BJ (cell line): ENCODE measurements at places on chromosomes 2 and 18.

DNA sequence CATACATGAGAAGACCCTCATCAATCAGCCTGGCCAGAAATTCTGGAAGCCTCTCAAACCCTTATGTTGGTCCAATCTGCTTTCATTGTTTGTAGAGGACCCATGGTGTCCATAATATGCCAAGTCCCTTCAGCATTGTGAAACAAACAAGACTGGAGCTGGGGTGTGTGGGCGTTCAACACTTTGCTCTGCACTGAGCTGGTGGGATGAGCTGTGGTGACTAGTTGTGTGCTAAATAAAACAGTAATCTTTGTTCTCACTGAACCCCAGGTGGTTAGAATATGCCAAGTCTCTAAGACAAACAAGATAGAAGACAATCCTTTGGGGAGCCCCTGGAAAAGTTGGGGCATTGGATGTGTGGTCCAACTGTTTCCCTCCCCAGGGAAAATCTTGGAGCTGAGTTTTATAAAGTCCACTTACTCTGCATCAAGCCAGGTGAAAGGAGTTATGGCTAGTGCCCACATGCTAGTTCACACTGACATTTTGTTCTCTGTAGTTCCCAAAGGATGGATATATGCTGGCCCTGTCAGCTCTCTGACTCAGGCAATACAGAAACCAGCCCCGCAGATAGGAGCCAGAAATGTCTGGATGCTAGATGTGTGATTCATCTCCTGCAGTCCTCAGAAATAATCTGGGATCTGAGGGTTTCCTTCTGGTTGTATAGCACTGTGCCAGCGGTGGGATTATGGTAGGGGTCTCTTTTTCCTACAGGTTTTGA, 260.2 kb downstream of the TMX3 start:
- DNase-seq, result no peak

DNA sequence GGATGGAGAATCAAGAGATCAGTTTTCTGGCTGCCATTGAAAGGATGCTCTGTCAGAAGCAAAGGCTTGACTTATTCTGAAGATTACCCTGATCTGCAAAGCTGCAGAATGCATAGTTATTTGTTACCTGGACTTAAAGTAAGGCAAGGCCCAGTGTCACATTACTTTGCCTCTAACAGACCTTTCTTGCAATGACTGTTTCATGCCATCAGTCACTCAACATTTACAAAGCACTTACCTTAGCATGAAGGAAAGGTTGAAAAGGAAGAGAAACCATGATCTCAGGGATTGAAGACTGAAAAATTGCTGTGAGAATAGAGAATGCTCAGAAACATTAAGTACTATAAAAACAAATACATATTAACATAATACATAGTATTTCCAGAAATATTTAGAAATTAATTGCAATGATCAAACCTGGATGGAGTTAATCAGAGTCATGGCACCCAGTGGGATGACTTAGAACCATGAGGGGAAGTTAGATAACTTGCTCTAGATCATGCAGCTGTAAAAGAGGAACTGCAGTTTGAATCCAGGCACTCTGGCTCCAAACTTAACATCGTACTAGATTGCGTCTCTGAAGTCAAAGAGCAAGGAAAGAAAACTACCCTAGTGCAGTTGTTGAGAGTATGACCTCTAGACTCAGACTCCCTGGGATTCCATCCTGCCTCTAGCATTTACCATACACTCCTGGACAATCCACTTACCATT, 26.5 kb upstream of the FAM117B start:
- no peak for DNase-seq

GRCh38 chr2:43071599-43072550, 154.5 kb downstream of the ZFP36L2 start:
- DNase-seq, result no peak

DNA sequence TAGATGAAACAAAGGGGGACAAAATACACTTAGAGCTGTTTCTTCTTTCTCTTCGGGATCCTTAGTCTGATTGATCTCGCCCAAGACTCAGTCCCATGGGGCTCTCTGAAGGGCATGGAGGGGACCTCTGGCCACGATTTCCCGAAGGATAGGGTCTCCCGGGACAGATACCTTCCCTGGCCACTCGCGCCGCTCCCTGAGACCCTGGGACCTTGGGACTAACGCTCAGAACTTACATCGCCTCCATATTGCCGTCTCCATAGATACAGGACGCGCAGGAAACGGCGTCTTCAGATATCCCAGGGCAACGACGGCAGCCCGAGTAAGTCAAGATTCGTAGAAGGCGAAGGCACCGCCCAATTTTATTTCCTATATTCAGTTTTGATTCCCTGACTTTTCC, at the start of gene CFAP65:
Gene CFAP65, minus strand, starts transcription at position 265 of the 400 bp plus-strand sequence. CDS start 2,468 bp downstream, outside the sequence.
- DNase-seq, result no peak

- no peak for DNase-seq
Measured at GRCh38 chr2:239752951-239753350, 272.2 kb downstream of the NDUFA10 start.

DNA sequence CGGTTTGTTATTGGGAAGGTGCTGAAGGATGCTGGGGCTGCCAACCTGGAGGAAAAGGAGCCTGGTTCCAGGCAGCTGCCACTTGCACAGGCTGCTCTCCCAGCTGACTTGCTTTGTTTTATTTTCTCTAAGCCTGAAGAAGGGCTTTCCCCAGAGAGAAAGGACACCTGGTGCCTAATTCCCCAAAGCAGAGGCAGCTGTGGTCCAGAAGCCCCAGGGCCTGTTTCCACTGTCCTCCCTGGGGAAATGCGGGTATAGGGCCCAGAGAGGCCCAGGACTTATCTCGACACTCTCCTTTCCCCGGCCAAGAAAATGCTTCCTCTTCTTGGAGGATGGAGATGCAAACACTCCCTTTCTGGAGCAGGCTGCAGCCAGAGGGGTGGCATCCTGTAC, 30.1 kb downstream of the INO80C start:
- no peak for DNase-seq

DNA sequence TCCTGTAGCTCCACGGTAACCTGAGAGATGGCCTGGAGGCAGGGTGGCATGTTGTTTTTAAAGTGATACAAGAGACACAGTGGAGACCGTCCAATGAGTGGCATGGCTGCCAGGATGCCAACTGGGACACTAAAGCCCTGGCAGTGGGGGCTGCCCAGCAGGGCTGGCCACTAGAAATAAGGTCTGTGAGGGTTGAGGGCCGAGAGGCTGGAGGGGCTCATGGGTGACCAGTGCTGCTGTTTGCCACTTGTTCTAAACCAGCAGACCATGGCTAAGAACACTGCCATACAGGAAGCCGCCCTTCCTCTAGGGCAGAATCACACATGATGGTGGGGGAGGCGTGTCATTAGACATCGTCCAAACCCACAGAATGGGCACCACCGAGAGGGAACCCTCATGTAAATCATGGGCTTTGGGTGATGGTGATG, 71.9 kb downstream of the ALPK2 start:
- no peak for DNase-seq

DNA sequence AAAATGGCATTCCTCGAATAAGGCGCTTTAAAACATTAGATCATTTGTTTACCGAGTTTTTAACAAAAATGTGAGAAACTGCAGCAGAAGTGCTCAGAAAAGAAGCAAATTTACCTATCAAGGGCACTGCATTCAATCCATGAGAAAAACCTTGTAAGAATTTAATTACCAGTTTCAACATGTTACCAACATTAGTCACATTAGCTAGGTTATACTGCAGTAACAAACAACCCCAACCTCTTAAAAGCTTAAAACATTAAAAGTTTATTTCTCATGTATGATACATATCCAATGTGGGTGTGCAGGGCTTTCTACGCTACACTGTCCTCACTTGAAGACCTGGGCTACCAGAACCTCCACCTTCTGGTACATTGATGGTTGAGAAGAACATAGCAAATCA, 68.1 kb upstream of the CCBE1 start:
- DNase-seq, result no peak

DNA sequence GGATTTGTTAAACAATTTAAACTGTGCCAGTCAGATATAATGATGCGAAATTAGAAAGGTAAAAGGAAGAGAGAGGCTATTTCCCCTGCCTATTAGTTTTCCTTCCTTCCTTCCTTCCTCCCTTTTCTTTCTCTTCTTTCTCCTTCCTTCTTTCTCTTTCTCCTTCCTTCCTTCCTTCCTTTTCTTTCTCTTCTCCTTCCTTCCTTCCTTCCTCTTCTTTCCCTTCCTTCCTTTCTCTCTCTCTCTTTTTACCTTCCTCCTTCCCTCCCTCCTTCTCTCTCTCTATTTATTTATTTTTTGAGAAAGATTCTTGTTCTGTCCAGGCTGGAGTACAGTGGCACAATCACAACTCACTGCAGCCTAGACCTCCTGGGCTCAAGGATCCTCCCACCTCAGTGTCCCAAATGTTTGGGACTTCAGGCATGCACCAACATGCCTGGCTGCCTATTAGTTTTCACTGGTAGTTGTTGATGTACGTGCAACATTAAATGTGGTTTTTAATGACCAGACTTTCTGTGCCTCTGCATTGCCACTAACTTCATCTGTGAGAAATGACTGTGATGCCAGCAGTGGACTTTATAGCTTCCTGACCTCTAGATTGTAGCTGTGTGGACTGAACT, 48.7 kb upstream of the NFE2L2 start:
- no peak for DNase-seq

DNA sequence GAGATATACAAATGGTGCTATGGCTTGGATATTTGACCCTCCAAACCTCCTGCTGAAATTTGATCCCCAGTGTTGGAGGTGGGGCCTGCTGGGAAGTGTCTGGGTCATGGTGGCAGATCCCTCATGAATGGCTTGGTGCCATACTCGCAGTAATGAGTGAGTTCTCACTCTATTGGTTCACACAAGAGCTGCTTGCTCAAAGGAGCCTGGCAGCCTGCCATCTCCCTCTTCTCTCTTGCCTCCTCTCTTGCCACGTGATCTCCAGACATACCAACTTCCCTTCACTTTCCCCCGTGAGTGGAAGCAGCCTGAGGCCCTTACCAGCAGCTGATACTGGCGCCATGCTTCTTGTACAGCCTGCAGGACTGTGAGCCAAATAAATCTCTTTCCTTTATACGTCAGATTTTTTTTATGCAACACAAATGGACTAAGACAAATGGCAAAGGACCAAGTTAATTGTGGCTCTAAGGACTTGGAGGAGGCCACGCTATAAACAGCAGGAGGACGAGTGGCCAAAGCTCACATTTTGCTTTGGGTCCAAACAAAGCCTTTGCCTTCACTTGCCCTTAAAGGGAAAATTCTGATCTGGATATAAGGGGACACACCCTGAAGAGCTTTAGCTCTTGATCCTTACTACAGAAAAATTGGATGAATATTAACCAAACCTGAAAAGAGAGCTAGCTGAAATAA, 214.7 kb downstream of the SS18 start:
- DNase-seq, result no peak

DNA sequence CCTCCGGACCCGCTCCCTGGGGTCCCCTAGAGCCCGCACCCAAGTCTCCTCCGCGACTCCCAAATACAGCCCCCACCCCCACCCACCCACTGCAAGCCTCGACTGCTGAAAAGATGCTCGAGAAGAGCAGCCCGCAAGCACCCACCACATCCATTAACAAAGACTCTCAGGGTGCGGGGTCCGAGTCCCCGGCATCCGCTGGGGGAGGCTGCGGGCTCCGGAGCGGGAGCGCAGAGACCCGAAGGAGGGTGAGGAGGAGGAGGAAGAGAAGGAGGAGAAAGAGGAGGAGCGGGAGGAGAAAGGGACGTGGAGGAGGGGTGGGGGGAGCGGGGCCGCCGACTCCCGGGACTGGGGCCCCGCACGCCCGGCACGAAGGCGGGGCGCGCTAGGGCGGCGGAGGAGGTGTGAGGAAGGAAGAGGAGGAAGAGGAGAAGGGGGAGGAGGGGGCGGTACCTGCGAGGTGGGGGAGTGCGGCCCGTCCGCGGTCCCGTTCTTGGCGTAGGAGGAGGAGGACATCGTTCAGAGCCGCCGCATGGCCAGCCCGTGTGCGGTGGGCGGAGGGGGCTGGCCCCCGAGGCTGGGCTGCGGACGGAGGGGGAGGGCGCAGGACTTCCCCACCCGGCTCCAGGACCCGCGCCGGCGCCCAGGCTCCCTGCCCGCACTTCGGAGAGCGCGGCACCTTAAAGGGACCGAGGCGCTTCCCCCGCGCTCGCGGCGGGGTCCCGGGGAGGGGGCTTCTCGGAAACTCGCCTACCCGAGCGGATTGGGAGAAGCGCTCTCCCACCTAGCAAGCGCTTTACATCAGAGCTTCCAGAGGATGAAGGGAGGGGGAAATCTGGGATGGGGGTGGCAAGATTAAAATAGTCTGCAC, at the start of gene CACNB4:
Gene CACNB4, minus strand, starts transcription at position 549 of the 871 bp plus-strand sequence.
- no peak for DNase-seq

- DNase-seq, result no peak
Measured at GRCh38 chr2:88810017-88810416, 118.5 kb downstream of the RPIA start.

- no peak for DNase-seq
Measured at GRCh38 chr2:53490659-53491058, 276.9 kb upstream of the CHAC2 start.

GRCh38 chr18:24187049-24187448, 48.2 kb downstream of the CABYR start:
- no peak for DNase-seq

DNA sequence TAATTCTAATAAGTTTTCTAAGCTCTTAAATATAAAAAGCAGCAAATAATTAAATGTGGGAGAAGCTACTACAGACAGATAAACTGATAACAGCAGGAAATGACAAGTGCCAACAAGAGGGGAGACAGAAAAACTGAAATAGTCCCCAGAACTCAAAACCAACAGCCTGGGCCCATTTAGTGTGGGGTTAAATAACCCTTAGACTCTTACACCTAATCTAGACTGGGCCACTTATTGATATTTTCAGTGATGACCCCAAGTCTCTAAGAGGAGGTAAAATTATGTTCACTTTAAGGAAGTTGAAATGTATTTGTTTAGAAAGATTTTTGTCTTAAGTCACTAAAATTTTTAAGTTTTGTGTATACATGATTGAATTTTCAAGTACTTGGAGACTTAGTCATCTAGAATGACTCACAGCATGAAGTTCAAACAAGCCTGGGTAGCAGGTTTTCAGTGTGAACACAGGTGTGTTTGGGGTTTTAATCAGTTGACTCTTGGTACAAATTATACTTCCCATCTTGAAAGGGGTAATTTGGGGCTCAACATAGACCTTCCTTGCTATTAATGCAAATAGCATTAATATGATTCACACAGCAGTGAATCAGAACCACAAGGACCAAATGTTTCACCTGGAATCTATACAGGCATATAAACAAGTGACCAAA, 54.9 kb upstream of the MYO3B start:
- DNase-seq, result no peak

- DNase-seq, result no peak
Measured at GRCh38 chr2:240954436-240955305, 43.7 kb upstream of the SNED1 start.

DNA sequence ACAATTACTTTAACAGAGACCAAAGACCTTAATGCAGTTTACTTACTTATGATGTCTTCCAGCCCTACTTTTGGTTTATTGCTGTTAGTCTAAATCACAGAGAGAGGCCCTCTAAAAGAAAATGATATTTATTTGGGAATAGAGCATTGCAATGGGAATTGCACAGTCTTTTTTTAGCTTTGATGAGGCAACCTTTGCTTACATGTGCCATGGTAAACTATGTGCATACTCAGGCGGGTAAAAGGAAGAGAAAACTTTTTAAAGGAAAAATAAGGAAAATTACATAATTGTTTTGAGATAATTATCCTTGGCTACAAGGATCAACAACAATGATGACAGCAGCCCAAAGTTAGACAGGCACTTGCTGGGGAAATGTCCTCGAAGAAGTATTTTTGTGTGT, 78.6 kb downstream of the EFEMP1 start:
- no peak for DNase-seq
